Hepatic stellate cell (primary cell): ENCODE measurements at places on chromosomes 6 and 20.

- DNase-seq, result no peak
These were observed 10.9 kb downstream of the BTN3A1 start for GRCh38 chr6:26412954-26413353.

- DNase-seq, result no peak
These were observed 11.9 kb downstream of the ASF1A start for GRCh38 chr6:118905851-118906250.

DNA sequence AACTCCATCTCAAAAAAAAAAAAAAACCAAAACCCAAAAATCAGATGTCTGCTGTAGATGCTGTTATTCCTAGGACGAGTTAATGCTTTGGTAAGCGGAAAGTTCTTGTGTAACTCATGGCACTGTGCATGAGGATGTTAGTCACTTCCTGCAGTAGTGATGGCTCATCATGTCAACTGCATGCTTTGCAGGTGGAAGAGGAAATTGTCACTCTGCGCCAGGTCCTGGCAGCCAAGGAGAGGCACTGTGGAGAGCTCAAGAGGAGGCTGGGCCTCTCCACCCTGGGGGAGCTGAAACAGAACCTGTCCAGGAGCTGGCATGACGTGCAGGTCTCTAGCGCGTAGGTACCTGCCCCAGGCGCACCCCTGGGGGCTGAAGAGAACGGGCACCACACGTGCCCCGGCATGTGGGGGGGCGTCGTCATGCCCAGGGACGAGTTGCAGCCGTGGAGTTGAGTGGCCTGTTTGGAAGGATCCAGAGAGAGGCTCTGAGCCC, 8.5 kb downstream of the TPD52L2 start:
- DNase-seq, result peak; percentile 60

- no peak for DNase-seq
These were observed 58.3 kb downstream of the TENT5A start for GRCh38 chr6:81694207-81694606.

GRCh38 chr6:5486214-5486613, 224.9 kb downstream of the FARS2 start:
- no peak for DNase-seq

DNA sequence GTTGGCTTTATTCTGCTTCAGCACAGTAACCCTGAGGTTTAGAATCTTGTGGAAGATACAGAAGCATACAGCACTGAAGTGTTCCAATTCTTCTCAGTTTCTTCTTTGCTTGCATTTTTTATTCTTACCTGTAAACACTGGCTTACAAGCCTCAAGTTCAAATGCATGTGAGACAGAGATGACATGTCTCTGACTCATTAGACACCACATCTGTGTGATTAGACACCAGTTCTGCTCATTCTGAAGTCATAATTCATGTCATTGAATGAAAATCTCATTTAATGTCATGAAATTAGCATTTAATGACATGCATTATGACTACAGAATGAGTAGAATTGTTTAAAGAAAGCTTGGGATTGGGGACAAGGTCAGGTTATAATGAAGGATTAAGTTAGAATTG, 5.8 kb downstream of the GZF1 start:
- DNase-seq, result no peak

GRCh38 chr20:63759377-63759901, 19.9 kb downstream of the SLC2A4RG start:
- DNase-seq, result no peak

DNA sequence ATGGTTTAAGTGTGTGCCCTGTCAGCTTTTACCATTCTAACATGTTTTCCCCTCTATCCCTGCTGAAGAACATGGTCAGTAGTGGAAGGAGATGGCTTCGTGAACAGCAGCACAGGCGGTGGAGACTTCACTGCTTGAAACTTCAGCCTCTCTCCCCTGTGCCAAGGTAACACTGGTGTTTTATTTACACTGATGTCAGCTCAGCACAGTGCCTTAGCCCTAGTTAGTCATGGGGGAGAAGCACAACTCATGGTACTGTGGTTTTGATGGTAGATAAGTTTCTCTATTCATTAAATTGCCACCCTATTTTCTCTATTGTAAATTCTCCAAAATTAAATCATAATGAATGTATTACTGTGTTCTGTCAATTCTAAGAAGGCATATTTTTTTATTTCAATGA, 56.6 kb downstream of the MTHFD1L start:
- DNase-seq, result no peak

GRCh38 chr6:36358226-36358915, 21.7 kb upstream of the BNIP5 start:
- peak; percentile 46 for DNase-seq

DNA sequence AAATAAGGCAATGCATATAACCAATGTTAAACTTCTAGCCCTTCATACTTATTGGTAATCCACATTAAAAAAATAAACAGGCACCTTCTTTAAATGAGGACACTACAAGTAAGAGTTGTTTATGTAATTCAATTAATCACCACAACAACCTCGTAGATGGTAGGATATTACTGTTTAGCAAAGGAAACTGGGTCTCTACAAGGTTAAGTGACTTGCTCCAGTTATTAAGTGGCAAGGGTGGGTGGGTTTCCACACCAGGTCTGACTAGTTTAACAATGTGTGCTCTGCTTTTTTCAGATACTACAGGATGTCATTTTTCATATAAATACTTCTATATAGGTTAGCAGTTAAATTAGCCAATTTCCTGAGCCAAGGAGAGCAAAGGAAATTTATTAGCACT, 129.1 kb downstream of the MAN1A1 start:
- DNase-seq, result no peak

GRCh38 chr6:8507286-8507685, 71.9 kb upstream of the SLC35B3 start:
- no peak for DNase-seq

DNA sequence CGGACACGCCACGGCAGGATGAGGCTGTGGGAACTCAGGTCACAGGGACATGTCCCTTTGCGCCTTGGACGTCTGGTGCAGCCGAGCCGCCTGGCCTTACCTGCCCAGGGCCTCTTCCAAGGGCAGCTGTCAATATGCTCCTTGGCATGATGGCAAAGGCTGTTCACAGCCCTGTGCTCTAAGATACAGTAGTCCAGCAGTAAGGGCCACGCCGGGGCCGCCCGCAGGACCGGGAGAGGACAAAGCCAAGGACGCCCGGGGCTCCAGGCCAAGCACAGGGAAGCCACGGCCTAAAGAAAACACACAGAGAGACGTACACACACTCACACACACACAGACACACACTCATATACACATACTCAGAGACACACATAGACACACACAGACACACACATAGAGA, 13.0 kb downstream of the FOXF2 start:
- no peak for DNase-seq

DNA sequence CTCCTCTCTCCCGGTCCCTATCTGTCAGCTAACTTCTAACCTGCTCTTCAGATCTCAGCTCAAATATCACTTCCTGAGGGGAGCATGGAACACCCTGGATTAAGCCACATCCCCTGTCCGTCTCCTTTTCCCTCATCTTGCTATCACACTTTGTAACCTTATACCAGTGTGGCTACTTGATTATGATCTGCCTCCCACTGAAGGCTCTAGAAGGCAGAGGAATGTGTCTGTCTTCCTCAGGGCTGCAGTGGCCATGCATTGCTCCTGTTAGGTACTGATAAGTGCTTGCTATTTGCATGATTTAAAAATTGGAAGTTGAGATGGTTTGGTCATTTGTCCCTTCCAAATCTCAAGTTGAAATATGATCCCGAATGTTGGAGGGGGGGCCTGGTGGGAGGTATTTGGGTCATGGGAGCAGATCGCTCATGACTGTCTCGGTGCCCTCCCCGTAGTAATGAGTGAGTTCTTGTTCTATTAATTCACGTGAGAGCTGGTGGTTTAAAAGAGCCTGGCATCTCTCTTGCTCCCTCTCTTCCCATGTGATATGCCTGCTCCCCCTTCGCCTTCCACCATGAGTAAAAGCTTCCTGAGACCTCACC, 71.4 kb downstream of the PLCB4 start:
- no peak for DNase-seq

DNA sequence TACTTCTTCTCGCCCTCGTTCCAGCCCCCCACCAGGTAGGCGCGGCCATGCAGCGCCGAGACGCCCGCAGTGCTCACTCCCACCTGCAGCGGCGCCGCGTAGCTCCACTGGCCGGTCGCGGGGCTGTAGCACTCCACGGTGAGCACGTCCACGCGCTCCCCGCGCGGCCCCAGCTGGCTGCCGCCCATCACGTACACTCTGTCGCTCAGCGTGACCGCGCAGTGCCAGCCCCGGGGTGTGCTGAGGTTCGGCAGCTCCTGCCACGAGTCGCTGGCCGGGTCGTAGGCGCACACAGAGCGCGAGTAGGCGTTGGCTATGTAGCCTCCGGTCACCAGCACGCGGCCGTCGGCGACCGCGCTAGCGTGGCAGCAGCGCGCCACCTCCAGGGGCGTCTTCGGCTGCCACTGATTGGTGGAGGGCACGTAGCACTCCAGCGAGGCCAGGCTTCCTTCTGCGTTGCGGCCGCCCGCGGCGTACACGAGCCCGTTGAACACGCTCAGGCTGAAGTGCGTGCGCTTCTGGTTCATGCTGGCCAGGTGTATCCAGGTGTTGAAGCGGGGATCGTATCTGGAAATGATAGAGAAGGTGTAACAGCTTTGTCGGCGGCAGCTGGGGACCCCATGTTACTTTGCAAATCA, 13.7 kb downstream of the KLHL31 start:
- DNase-seq, result peak; percentile 57

GRCh38 chr6:99711925-99712324, 105.3 kb downstream of the PRDM13 start:
- no peak for DNase-seq

- no peak for DNase-seq
These were observed 141.7 kb downstream of the ADGRG6 start for GRCh38 chr6:142443532-142443931.

DNA sequence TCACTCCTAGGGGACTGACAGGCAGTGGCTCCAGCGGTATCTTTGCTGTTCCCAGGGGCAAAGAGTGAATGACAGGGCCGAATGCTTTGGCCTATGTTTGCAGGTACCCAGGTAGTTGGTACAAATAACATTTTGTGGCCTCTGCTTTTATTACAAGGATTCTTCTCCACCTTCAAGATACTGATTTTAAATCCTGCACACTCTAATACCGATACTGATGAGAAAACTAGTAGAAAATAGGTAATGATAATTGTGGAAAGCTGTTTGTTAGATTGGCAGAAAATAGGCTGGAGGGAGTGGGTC, 772 bp downstream of the HINT3 start:
- DNase-seq, result no peak

DNA sequence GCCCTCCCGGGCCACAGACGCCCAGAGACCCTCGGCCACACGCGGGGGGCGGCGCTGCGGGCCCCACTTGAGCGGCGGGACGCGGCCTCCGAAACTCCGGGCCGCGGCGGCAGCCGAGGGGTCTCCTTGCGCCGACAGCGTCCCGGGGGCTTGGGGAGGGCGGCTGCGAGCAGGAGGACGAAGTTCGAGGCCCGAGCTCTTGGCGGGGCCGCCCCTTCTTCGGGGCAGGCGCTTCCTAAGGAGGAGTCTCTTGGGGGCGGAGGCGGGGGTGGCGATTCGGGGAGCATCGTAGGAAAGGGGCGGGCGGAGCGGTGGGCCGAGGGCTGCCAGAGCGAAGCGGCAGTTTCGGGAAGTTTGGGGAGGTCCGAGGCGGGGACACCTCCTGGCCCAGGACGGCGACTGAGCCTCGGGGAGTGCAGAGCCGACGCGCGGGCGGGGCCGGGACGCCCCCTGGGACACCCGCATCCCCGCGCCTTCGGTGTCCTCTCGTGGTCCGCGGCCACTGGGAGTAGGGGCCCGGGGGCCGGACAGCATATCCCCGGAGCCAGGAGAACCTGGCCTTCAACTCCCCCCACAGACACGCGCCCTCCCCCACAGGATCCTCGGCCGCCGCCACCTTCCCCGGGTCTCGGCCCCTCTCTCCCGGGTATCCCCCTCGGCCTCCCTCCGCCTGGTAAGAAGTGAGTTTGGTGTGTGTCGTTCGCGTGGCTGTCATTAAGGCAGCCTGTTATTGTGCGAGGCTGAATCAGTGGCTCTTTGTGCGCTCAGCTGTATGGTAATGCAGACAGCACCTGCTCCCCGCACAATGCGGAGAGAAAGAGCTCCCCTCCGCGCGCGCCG, 613 bp upstream of the DLL1 start:
- DNase-seq, result no peak

- no peak for DNase-seq
These were observed 101.9 kb downstream of the MTHFD1L start for GRCh38 chr6:150967381-150967780.

DNA sequence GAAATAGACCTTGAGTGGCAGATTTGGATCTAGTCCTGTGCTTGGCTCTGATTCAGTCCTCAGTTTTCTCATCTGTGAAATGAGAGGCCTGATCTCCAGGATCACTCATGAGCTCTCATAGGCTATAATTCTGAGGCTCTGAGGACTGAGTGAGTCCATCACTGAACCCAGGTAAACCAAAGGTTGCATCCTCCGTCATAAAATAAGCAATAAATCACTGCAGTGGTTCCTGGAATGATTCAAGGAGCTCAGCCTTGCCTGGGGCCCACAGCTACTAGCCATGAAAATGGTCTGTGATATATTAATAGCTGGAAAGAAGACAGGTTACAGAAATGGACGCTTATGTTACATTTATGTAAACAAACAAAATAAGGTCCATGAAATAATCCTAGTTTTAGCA, 124.8 kb downstream of the MAP3K7 start:
- DNase-seq, result no peak

DNA sequence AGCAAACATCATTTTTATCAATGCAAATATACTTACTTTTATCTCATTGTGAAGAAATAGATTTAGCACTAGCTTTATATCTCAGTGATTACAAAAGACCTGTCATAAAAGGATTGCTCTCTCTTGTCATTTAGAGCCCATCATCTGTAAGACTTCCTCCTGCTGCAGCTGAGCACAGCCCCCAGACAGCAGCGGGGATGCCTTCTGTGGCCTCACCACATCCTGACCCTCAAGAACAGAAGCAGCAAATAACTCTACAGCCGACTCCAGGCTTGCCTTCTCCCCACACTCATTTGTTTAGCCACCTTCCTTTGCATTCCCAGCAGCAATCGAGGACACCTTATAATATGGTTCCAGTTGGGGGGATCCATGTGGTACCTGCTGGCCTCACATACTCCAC, 127.0 kb upstream of the EDN1 start:
- no peak for DNase-seq

DNA sequence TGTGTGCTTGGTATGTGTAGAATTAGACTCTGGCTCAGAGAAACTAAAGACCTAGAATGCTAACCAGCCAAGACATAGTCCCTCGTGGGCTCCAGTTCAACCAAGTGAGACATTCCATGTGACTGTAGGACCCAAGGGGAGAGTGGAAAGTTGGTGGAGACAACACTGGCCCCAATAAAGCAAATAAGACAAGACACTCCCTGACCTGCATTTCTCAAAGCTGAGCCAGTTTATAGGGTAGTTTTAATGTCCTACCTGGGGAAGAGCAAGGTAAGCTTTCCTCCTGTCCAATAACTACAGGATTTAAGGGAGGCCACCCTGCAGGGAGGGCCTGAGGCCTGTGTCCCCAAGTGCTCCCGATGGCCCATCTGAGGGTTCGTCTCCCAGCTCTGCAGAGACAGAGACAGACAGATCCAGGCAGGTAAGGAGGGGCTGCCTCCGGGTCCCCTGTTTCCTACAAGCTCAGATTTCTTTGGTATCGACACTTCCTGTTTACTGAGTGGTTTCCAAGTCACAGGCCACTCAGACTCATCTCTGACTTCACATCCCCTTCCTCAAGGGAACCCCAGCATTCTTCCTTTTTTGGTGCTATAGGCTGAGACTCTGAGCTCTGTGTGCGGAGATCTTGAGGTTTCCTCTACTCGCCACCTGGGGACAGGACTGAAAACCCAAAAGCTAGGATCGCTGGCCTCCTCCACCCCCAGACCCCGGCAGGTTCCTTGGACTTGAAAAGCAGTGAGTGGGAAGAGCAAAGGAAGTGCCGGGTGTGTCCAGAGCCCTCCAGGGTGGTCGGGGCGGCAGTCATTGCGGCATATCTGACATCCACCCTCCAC, 92.4 kb downstream of the PRND start:
- no peak for DNase-seq

GRCh38 chr6:104787305-104787704, 72.4 kb downstream of the HACE1 start:
- no peak for DNase-seq
